ENCODE measurements at places on chromosomes 2 and 18. TPM values are rescaled to one million over a fixed set of nuclear protein-coding genes. Genes with fewer than 3 reads are reported as not detected.

- no peak for DNase-seq
Observed at GRCh38 chr2:32732912-32733472, 105.1 kb downstream of the TTC27 start.

- DNase-seq = no peak
Observed at GRCh38 chr18:33870059-33870458, 292.0 kb downstream of the ASXL3 start.

- DNase-seq = no peak
Observed at GRCh38 chr2:75025633-75026380, 67.4 kb downstream of the POLE4 start.

GRCh38 chr18:11268741-11269233 lies 119.4 kb upstream of the PIEZO2 start:
- peak; percentile 31 for DNase-seq

GRCh38 chr2:7430869-7431641 lies 513.8 kb downstream of the RNF144A start:
- peak; percentile 57 for DNase-seq

FHOD3 gene
- 42.4 TPM for polyA plus RNA-seq

RNF125 gene
- 2.7 TPM for polyA plus RNA-seq

XRCC5 gene
- 368 TPM for polyA plus RNA-seq

Data from left kidney (tissue), 8 donors.